Stimulated activated CD8-positive, alpha-beta memory T cell treated with anti-CD3 and anti-CD28 coated beads, Interleukin-4, amount 100 ng/mL, for 48 hours (primary cell): ENCODE measurements at places on chromosomes 3 and 15.

DNA sequence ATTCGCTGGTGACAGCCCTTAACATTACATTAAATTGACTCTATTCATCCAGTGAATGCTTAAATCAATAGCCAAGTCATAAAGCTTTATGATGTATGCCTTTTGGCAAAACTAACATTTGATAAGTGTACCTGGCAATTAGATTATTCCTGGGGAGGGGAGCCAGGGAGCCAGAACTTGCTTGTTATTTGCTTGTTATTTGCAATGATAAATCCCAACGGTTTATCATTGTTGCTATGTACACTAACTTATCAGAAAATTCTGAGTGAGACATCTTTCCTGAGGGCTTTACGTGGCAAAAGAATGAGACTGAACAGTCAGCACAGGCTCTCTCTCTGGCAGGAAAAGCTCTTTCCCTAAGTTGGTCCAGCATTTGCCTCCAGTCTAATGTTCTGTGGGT is 35.8 kb upstream of the FBN1 start:
- DNase-seq, result no peak

DNA sequence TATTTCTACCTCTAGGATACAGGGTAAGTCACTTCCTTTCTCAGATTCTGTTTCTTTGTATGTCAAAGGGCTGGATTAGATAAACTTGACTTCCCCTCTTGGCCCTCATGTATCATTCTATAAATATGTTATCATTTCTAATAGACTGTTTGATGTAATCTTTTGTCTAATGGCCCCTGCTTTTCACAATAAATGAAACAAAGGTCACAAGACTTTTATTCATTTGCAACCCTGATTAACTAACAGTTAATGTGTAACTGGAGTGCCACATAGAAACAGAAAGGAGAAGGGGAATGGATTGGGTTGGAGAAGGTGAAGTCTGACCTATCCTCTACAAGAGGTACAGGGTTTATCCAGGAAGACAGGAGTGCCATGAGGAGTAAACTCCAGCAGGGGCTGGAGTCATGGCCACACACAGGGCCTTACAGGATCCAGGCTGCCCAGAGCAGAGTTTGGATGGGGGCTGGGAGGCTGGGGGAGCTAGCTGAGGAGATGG is 8.0 kb upstream of the B3GNT5 start:
- DNase-seq, result no peak

DNA sequence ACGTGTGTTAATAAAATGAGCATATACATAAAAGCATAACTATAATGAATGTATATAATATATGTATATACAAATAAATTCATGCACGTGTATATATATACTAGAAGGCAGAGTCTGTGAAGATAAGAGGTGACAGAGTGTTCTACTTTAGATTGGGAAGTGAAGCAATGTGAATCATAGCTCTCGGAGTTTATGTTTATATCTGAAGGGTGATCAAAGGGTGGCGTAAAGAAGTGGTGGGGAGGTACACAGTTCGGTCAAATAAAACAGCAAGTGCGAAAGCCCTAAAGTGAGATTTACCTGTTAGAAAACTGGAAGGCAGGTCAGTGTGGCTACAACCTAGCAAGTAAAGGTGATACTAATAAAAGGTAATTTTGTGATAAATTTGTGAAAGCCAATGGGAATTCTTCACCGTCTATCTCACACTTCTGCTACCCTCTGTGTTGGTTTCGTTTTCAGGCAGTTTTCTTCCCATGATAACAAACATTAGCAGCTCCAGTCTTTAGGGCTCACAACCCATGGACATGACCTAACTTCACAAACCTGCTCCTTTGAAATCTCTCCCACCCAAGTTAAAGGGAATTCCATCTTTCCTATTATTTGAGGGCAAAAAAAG is 46.7 kb upstream of the BCHE start:
- no peak for DNase-seq

DNA sequence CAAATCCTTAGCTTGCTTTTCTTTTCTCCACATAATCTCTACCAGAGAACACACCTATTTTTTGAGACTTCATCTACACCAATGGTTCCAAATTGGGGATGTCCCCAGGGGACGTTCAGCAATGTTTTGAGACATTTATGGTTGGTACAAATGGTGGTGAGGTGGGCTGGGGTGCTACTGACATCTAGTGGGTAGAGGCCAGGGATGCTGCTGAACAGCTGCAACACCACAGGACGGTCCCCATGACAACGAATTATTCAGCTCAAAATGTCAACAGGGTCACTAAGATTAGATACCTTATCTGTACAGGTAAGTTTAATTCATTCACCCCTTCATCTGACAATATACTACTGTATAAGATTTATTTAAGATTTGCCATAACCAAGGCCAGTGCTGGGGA is 14.4 kb downstream of the GK5 start:
- DNase-seq, result no peak

GRCh38 chr3:50423543-50423942 is 64.2 kb upstream of the TMEM115 start:
- DNase-seq, result no peak

DNA sequence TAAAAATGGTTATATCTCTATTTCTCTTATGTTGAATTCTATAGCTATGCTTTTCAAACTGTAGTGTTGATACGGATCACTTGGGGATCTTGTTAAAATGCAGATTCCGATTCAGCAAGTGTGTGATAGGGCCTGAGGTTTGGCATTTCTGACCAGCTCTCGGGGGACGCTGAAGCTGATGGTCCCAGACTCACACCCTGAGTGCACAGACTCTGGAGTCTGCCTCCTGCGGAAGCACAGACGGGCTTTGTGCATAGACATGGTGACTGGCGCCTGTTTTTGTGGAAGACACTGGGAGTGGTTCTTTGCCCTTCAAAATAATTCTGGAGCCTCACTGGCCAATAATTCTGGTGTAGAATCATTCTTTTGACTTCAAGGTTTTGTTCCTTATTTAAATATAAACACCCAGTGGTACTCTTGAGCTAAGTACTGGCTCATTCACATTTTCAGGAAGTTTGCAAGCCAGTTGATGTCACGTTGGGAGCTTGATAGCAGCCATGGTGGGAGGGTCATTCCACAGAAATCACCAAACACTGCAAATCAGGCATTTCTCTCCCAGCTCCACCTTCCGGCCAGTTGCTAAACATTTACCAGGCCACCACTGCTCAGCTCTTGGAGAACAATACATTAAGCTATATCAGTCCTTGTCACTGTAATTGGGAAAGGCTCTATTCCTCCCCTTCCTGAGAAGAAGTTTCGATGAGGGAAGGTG is 19.2 kb downstream of the CLDN11 start:
- no peak for DNase-seq
